RWPE1 (cell line): ENCODE measurements at places on chromosomes 2 and 18.

DNA sequence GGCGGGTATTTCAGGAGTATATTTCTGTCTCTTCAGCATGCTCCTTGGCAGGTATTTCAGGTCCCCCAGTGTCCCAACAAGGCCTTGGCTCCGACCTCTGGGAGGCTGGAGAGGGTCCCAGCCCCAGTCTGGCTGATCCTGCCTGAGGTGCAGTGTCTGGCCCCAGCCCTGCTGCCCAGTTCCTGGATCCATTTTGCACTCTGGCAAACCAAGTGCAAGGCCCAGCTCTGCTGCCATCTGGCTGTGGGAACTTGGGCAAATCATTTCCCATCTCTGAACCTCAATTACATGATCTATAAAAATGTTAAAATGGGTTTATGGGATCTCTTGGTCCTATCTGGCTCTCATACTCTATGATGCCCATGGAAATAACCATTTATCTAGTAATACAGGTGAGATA lies 63.6 kb downstream of the ZBTB7C start:
- DNase-seq, result peak; percentile 11

DNA sequence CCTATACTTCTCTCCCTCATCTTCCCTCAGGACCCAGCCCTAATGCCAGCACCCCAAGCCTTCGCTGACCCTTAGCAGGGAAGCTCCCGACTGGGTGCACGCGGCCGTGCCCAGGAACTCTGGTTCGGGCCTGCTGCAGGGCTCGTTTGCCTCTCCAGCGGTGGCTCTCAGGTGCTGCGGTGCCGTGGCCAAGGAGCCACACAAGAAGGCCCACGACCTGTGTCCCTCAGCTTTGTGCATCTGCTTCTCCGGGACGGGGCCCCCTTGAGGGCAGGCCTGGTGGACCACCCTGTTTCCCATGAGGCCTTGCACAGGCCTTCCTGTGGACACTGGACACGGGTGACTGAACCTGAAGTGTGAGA lies 17.7 kb downstream of the BOK start:
- no peak for DNase-seq

GRCh38 chr18:8248576-8248975 lies 360.7 kb upstream of the RAB12 start:
- no peak for DNase-seq

- no peak for DNase-seq
Measured at GRCh38 chr2:241816431-241817121, 7.6 kb downstream of the NEU4 start.

DNA sequence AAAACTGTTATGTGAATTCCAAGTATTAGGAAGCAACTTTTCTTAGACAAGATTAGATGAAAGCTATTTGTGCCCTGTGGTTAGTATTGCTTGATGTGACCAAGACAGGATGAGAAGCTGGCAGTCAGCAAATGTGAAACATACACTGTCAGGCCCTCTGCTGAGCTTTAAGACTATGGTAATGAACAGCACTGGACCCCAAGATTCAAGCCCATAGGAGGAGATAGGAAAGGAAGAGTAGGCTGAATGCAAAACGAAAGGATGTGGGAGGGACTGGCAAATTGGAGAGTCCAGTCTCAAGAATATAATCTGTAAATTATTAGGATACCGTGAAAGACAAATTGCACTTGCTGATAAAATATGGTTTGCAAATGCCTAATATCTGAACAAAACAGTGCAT lies 16.4 kb downstream of the BZW1 start:
- no peak for DNase-seq

- no peak for DNase-seq
Measured at GRCh38 chr2:134008837-134009236, 245.0 kb upstream of the MGAT5 start.

DNA sequence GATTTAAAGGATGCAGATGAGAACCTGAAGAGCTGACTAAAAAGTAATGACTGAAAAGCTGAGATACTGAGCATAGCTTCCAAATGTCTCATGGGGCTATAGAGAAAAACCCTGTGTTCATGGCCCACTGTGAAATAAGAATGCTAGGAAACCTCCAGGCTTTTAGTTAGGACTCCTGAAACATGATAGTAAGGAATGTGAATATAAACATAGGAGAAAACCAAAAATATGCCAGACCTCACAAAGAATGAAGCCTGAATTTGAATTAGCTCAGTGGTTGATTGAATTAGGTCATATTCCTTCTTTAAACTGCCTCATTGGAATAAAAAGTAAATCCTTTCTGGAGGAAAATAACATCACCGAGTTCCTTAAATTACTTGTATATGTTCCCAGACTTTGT lies 194.5 kb upstream of the NXPH2 start:
- DNase-seq, result no peak

- DNase-seq, result no peak
Measured at GRCh38 chr2:127143841-127144782, 37.2 kb upstream of the BIN1 start.

GRCh38 chr2:25966531-25967270 lies 15.6 kb downstream of the KIF3C start:
- DNase-seq, result no peak

GRCh38 chr2:88692187-88692586 lies 714 bp downstream of the RPIA start:
- DNase-seq, result peak; percentile 27

DNA sequence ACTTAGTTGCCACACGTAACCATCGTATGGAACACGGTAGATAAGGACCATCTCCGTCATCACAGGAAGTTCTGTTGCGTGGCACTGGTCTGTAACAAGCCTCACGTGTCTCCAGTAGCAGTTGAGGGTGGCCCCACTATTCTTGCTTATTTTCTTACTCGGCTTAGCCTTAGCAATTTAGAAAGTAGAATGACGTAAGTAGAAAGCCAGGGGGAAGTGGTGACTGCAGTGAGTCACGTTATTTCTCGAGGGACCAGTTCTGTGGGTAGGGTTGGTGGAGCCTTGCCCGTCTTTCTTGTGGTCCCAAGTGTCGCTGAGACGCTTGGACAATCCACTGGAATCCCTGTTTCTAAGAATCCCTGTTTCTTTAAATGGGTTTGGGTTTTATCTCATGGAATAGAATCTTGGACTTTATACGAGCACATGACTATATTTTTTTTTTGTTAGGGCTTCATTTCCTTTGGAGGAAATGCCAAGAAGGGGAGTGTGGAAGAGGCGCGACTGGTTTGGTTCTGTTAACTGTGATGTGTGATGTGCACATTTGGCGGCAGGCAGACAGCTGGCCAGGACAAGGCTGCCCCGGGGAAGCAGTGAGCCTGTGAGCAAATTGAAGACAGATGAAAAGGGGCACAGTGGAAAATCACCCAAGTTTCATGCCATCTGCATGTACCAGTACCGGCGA lies 96.2 kb downstream of the CABLES1 start:
- peak; percentile 34 for DNase-seq

GRCh38 chr2:174621323-174621722 lies 23.7 kb upstream of the WIPF1 start:
- no peak for DNase-seq

- peak; percentile 93 for DNase-seq
Measured at GRCh38 chr2:172693037-172693436, 42.6 kb upstream of the RAPGEF4 start.

GRCh38 chr2:59182249-59182648 lies 941.1 kb upstream of the FANCL start:
- DNase-seq, result peak; percentile 6

GRCh38 chr2:64456293-64456692 lies 2.3 kb downstream of the LGALSL start:
- no peak for DNase-seq

DNA sequence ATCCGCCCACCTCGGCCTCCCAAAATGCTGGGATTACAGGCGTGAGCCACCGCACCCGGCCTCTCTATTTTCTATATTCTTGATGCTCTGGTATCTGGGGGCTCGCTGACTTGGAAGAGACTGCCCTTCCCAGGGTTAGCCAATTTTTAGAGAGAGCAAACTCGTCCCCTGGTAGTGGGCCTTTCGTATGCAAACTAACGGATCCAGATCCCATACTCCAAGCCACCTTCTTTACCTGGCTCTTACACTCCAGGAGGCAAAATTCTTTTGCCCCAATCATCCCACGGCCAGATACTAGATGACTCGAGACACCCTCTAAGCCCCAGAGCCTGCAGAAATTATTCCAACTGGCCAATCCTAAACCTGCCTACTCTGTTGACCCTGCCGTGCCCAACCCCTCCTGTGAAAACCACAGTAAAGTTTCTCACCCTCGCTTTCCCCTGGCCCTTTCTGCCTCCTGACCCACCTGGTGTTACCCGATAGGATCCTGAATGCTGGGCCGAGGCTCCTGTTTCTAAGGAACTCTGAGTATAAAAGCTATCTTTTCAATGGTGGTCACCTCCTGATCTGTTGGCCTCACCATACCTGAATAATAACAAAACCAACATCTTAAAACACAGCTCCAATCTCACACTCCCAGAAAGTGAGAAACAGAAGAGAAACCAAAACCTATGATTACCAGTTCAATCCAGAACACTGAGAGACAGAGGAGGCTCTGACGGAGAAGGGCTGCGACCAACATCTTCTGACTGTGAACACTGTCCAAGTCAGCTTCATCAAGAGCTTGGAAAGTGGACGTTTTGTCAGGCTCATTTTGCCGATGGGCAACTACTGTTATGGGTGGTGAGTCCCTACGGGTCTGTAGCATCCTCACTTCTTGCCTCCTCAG lies 57.6 kb upstream of the ZNF532 start:
- no peak for DNase-seq

DNA sequence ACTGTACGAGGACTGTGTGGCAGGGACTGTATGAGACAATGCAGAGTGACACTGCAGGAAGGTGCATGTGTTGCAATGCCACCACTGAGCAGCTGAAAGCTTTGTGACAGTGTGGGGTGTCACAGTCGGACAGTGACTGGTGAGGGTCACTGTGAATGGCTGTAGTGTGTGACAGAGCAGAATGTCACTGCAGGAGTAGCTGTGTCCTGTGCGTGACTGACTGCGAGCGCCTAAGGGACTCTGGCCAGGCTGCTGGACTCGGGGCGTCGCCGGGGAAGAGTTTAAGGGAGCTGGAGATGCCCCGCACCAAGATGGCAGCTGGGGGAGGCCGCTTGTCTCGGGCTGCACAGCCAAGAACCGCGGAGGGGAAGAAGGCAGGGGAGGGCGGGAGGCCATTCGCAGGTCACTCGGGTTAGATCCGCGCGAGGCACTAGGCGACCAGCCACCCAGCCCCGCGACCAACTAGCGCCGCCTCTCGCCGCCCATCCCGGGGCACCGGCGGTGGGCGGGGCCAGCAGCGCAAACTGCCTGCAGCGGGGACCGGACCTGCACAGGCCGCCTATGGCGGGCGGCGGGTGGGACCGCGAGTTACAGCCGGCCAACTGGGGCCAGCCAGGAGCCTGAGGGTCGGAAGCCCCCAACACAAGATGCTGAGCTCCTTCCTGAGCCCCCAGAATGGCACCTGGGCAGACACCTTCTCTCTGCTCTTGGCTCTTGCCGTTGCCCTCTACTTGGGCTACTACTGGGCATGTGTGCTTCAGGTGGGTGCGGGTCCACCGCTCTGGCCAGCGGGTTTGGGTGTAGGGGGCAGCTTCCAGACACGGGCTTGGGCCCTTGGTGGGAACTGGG lies at the start of gene ABHD1:
ABHD1 (plus strand) TSS at position 514 of the 849 bp plus-strand sequence; CDS start at position 648, 134 bp downstream.
- DNase-seq, result no peak

GRCh38 chr2:58055033-58055786 lies 8.6 kb downstream of the VRK2 start:
- DNase-seq, result no peak

GRCh38 chr2:88190808-88191721 lies 20.9 kb downstream of the THNSL2 start:
- DNase-seq, result peak; percentile 49

GRCh38 chr2:175030380-175031271 lies 25.4 kb upstream of the CHN1 start:
- peak; percentile 24 for DNase-seq

DNA sequence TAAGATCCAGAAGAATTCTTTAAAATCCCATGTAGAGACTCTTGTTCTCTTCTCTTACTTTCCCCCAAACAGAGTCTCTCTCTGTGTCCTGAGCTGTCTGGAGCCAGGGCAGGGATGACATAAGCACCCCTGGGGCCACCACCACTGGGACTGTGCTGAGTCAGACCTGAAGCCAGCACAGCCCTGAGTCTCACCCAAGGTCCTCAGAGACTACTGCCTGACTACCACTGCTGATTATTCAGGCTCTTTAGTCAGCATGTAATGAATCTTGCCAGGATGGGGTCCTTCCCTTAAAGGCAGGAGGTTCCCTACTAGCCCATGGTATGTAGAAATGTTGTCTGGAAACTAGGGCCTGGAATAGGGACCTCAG lies 34.9 kb upstream of the DYNC1I2 start:
- DNase-seq, result peak; percentile 5

DNA sequence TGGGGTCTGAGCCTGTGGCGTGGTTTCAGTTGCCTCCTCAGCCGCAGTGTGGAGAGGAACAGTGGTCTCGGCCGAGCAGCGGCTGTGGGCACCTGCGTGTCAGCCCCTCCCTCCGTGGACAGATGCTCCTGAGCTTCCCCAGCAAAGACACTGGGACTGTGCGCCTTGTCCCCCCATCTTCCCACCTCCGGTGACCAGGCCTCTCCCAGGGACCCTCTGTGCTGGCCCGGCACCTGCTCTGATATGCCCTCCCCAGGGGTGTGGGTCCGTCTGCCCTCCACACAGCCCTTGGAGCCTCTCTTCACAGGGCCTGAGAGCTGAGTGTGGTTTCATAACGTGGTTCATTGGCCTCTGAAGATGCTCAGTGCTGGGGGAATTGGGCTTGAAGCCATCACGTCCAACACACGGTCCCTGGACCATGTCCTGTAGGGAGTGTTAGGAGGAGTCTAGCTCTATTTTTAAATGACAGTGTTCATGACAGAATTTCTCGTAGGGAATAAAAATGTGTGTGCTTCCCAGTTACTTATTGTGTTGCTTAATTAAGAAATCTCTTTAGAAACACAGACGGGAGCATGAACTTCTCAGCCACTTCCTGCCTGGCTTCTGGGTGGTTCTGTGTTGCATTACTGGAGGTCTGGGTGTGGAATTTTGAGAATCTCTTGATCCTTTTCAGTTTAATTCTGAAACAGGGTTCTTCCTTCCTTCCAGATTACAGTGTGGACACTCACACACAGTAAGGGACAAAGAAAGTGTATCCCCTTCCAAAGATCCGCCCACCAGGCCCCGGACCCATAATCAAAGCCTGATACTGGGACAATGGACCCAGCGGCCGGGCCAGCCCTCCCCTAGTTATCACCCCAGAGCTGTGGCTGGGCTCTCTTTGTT lies 110.7 kb downstream of the NFATC1 start:
- DNase-seq, result no peak

GRCh38 chr2:1132328-1132969 lies 181.8 kb downstream of the SNTG2 start:
- DNase-seq, result no peak

DNA sequence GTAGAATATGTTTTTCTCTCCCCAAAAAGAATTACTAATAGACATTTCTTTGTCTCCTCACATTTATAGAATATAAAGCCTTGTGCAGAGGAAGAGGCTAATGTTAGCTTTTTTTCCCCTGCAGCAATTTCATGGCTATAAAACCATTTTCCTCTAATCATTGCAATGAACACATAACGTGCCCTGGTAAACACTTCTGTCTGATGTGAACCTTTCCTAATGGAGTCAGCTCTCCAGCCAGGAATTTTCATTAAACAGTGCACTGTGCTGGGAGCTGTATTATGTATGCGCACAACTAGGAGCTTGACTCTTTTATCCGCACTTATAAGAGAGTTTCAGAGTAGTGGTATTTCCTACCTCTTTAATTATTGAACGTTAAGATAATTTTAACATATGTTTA lies 63.9 kb upstream of the SPATS2L start:
- no peak for DNase-seq
